ENCODE measurements at places on chromosomes 7 and 10.

- DNase-seq, result no peak
Observed at GRCh38 chr7:44984478-44984758, 5.6 kb upstream of the MYO1G start.

GRCh38 chr7:47715631-47716068 lies 133.7 kb upstream of the TNS3 start:
- DNase-seq, result no peak

DNA sequence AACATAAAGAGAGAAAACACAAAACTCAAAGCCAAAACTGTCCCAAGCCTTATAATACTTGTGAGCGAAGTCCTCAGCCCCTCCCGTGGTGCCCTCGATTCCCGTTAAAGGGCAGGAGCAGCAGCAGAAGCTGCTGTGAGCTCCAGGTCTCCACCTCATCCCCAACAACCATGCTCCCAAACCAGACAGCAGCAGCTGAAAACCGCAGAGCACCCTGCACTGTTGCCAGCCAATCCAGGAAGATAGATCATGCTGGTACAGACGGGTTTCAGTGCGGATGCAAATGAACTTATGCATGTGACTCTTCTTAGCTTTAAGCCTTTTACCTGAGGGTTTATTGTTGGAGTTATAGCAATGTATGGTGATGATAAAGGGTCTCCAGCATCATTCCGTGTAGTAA lies 97.9 kb downstream of the DNAJB6 start:
- DNase-seq, result no peak

DNA sequence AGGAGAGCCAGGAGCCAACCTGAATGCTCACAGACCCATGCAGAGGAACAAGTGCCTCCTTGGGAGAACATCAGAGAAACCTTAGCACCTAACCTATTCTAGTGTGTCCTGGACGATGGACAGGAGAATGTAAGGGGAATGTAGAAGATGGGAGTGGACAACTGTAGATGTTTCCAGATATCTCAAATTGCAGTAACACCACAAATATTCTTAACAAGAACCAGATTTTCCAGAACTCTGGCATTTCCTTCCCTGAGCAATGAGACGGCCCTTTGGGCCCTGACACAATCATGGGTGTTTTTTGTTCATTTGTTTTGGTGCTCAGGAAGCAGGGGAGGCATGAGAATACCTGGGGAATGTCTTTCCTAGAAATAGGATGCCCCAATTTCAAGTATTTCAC lies 196.1 kb upstream of the PRSS1 start:
- no peak for DNase-seq

GRCh38 chr10:119129721-119130120 lies 25.8 kb downstream of the DENND10 start:
- no peak for DNase-seq

- no peak for DNase-seq
Observed at GRCh38 chr7:44935583-44935982, 43.2 kb downstream of the MYO1G start.

GRCh38 chr7:42400211-42400772 lies 163.3 kb upstream of the GLI3 start:
- DNase-seq, result no peak

GRCh38 chr7:128705891-128706333 lies 33.2 kb upstream of the CALU start:
- no peak for DNase-seq

DNA sequence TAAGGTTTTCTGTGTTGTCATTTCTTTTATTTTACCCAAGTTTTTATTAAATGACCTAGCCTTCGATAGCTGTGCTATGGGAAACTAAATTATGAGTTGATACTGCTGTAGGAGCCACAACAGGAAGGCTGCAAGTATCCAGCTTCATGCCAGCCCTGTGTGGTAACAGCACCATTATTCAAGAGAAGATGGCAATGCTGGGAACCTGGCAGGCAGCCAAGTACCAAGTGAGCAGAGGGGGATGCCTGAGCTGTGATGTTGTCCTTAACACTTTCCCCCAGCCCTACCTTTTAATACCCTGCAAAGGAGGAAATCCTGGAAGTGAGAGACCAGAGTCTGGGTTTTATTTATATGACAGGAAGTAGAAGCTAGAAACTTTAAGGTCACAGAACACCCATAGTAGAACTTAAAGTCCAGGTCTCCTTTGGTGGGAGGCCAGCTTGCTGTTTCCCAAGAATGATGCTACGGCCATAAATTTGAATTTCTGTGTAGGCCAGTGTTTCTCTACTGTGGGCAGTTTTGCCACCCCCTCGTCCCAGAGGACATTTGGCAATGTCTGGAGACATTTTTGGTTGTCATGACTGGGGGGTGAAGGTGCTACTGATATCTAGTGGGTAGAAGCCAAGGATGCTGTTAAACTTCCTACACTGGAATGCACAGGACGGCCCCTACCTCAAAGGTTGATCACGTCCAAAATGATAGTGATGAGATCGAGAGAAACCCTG lies 9.2 kb upstream of the ATXN7L1 start:
- no peak for DNase-seq

- no peak for DNase-seq
Observed at GRCh38 chr7:20742913-20743312, 43.8 kb downstream of the SP8 start.

- peak; percentile 42 for DNase-seq
Observed at GRCh38 chr7:100585511-100586265, at the start of gene LRCH4. Gene LRCH4 (minus strand): TSS chr7:100586129. CDS start chr7:100586100, 29 bp downstream.

- no peak for DNase-seq
Observed at GRCh38 chr7:117716707-117717299, 156.4 kb downstream of the CTTNBP2 start.

- no peak for DNase-seq
Observed at GRCh38 chr7:105932835-105933477, 30.1 kb upstream of the CDHR3 start.

GRCh38 chr7:39453743-39454355 lies 112.4 kb upstream of the YAE1 start:
- DNase-seq, result peak; percentile 5

DNA sequence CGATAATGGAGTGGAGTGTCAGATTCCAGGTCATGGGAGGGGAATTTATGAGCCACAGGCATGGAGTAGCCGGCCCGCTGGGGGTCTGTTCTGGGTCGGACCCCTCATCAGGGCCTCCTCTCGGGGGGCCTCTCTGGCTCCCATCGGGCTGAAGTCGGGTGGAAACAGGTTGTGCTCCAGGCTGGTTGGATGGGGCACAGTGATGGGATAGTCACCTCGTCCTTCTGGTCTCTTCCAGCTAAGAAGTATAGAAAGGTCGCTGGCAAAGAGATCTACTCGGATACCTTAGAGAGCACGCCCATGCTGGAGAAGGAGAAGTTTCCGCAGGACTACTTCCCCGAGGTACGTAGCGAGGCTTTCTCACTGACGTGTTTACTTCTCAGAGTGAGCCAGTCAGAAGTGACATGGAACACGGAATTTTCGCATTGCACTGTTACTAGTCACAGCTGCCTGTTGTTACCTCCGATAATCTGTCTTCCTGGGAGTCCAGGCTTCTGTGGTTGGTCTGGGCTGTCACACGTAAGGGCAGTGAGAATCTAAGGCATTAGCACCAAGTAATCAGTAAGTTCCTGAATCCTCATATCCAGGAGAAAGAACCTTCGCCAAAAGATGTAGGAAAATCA lies 88.3 kb downstream of the NKX6-2 start:
- DNase-seq, result no peak

- DNase-seq, result no peak
Observed at GRCh38 chr10:48814933-48815332, 124.7 kb downstream of the LRRC18 start.

- no peak for DNase-seq
Observed at GRCh38 chr10:60351191-60351853, 38.4 kb downstream of the ANK3 start.

DNA sequence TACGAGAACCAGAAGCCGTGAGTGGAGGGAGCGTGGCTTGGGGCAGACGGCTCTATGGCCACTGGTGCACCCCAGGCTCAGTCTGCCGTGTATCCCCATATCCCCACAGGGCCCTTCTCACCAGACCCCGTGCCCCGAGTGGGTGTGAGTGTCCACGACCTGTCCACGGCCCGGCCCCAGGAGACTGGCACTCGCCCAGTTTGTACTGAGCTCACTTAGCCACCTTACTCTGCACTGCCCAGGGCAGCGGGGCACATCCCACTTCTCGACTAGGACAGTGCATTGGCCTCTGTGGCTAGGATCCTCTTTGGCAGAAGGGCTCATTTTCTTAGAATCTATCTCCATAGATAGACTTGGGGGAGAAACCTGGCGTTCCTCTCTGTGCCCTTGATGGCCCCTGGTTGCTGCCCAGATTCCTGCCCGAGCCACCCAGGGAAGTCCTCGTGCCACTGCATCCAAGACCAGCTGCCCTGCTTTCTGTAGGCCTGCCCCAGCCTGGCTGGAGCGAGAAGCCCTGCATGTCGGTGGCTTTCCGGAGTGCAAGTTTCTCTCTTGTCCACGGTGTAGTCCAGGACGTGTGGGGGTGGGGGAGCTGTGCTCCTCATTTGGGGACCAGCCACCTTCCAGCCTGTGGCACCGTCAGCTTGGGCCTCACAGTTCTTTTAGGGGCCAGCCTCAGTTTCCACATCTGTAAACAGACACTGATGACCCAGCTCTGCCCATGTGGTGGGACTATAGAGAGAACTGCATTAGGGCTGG lies 11.9 kb downstream of the TMEM120A start:
- DNase-seq, result no peak

Measured in activated naive CD4-positive, alpha-beta T cell (primary cell).